ENCODE measurements at places on chromosomes 5 and 9.

DNA sequence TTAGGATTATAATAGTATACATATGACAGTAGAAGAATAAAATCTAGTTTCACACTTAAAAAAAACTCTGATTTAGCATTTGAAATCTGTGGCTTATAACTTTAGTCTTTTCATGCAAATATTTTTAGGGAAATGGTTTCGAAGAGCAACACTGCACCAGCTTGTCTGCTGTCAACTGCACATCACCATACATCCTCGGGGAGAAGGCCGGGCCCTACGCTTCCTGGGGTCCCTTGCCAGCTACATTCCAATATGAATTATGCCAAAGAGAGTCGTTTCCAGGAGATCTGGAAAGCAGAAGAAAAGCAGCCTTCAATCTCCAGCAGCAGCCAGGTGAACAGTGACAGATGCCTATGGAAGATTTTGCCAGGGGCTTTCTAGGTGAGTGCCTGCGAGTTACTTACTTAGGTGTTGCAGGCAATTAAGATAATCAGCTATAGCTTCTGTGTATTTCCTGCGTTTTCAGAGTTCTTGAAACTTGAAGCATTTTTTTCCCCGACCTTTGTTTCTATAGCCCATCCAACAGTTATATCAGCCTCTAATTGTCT is 166.8 kb downstream of the TRPM3 start:
- no peaks in the 10 kb centered on the region for H3K4me1 ChIP-seq
- no peaks in the 10 kb centered on the region for H3K36me3 ChIP-seq
- H3K27me3 ChIP-seq, result no peaks in the 10 kb centered on the region
- H3K27ac ChIP-seq, result no peak overlapping the region
- no peak overlapping the region for H3K4me3 ChIP-seq

DNA sequence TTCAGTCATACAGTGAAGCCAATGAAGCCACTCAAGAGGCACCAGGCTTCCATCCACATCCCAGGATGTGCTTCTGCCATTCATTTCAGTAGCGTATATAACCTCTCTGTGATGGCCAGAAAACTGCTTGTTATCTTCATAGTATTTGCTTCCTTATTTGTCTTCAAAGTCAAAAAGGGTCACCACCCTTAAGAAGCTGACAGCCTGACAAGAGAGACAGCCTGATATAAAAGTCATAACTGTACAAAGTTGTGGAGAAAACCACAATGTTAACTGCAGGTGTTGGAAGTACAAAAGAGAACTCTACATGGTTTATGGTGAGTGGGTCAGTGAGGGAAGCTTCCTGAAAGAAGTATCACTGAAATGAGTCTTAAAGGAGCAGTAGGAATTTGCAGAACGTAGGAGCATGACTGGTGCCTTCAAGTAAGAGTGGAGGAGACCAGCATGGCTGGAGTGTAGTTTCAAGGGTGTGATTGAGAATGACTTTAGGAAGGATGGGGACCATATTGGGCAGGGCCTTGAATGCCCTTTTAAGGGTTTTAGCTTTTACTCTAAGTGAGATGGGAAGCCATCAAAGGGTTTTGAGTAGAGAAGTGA is 33.7 kb downstream of the NIM1K start:
- H3K27ac ChIP-seq, result no peak overlapping the region
- H3K27me3 ChIP-seq, result no peaks in the 10 kb centered on the region
- DNase-seq, result no peak
- H3K4me3 ChIP-seq, result no peak overlapping the region
- no peaks in the 10 kb centered on the region for H3K36me3 ChIP-seq

GRCh38 chr5:116613445-116613844 is 38.8 kb upstream of the SEMA6A start:
- peaks cover 8% of the 10 kb centered on the region for H3K27me3 ChIP-seq
- H3K4me3 ChIP-seq, result no peak overlapping the region
- no peak for DNase-seq
- no peaks in the 10 kb centered on the region for H3K4me1 ChIP-seq
- no peak overlapping the region for H3K27ac ChIP-seq

DNA sequence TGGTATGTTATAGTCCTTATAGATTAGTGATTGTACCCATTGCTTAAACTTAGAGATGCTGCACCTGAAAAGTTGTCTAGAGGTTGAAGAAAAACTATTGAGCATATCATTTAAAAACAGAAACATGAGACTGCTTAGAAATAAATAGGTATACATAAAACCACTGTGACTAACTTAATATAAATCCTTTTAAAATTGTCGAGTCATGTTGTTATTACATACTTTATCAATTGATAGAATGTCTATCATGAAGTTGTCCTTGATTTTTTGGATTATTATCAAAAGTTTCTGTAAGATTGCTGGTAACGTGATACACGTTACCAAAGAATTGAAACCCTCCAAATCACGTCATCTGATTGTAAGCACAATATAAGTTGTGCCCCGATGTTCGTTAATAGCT is 35.3 kb upstream of the VCAN start:
- DNase-seq, result no peak
- no peaks in the 10 kb centered on the region for H3K4me1 ChIP-seq
- H3K36me3 ChIP-seq, result no peaks in the 10 kb centered on the region
- no peak overlapping the region for H3K4me3 ChIP-seq

- peak; percentile 76 for DNase-seq
- H3K4me1 ChIP-seq, result peaks cover 14% of the 10 kb centered on the region
- H3K27ac ChIP-seq, result no peak within 1 kb of the TSS
- H3K36me3 ChIP-seq, result no peaks in the 10 kb centered on the region
- peak within 1 kb of the TSS; percentile 79 for H3K4me3 ChIP-seq
- H3K27me3 ChIP-seq, result peaks cover 81% of the 10 kb centered on the region
Observed at GRCh38 chr9:91949946-91950664, at the start of gene ROR2. Gene ROR2 (minus strand): TSS chr9:91950228.

DNA sequence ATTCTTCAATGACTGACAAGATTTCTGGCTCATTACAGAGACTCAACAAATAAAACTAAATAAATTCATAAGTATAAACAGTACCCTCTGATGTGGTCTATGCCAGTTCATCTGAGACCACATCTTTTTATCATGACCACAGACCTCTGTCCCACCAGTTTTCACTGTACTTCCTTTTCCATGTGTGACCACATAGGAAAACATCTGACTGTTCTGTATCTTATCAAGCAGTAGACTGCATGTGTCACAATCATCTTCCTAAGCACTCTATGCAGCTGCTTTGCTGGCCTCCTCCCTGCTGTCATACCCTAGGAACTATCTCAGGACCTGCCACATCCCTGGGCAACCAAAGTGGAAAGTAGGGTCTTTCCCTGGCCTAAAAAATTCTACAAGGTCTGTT is 205.0 kb upstream of the ZNF462 start:
- no peak overlapping the region for H3K27ac ChIP-seq
- H3K4me1 ChIP-seq, result no peaks in the 10 kb centered on the region
- no peaks in the 10 kb centered on the region for H3K27me3 ChIP-seq

DNA sequence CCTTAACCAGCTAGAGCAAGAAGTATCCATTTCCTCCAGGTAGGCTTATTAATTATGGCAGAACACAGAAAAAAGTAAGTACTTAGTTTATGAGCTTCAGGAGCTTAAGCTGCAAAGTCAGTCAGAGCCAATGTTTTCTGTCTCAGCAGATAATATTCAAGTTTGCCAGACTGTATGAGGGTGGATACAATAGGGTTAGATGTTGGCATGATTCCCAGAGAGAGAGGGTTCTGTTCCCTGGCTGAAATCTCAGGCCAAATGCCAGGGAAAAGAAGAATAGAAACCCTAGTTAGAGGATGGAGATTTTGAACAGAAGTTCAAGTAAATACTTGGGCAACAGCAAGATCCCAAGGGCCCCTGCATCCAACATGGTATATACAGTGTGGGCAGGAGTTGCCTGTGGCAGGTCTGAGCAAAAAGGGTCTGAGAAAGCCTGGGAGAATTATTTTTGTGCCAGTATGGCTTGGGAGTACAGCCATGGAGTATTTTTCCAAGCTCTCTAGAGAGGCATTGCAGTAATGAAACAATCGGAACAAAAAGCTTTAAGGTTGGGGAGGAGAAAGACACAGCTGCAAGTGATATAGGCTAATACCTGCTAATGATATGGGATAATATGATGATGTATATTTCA is 31.0 kb upstream of the ISOC1 start:
- no peak overlapping the region for H3K4me3 ChIP-seq
- H3K27me3 ChIP-seq, result peaks cover 12% of the 10 kb centered on the region
- no peaks in the 10 kb centered on the region for H3K4me1 ChIP-seq
- H3K36me3 ChIP-seq, result no peaks in the 10 kb centered on the region
- no peak for DNase-seq

- no peaks in the 10 kb centered on the region for H3K36me3 ChIP-seq
- no peaks in the 10 kb centered on the region for H3K4me1 ChIP-seq
- H3K4me3 ChIP-seq, result no peak overlapping the region
- no peak for DNase-seq
- no peak overlapping the region for H3K27ac ChIP-seq
- H3K27me3 ChIP-seq, result no peaks in the 10 kb centered on the region
Observed at GRCh38 chr9:38359689-38360385, 32.7 kb upstream of the ALDH1B1 start.

GRCh38 chr5:176401281-176402205 is 13.0 kb downstream of the HIGD2A start:
- H3K4me3 ChIP-seq, result no peak overlapping the region
- no peak overlapping the region for H3K27ac ChIP-seq

GRCh38 chr5:60377826-60378225 is 322.1 kb downstream of the DEPDC1B start:
- DNase-seq, result no peak
- H3K4me3 ChIP-seq, result no peak overlapping the region
- H3K4me1 ChIP-seq, result no peaks in the 10 kb centered on the region

GRCh38 chr5:83422284-83422683 is 49.3 kb upstream of the VCAN start:
- peaks cover 4% of the 10 kb centered on the region for H3K27me3 ChIP-seq
- no peak for DNase-seq
- no peaks in the 10 kb centered on the region for H3K4me1 ChIP-seq
- no peak overlapping the region for H3K27ac ChIP-seq
- no peaks in the 10 kb centered on the region for H3K36me3 ChIP-seq

- no peaks in the 10 kb centered on the region for H3K36me3 ChIP-seq
- H3K27me3 ChIP-seq, result peaks cover 4% of the 10 kb centered on the region
- H3K4me3 ChIP-seq, result no peak overlapping the region
- no peak for DNase-seq
- H3K27ac ChIP-seq, result no peak overlapping the region
Observed at GRCh38 chr9:105676351-105676923, 14.2 kb downstream of the TAL2 start.

- H3K27ac ChIP-seq, result no peak overlapping the region
- DNase-seq, result no peak
- peaks cover 2% of the 10 kb centered on the region for H3K36me3 ChIP-seq
- H3K27me3 ChIP-seq, result no peaks in the 10 kb centered on the region
- H3K4me1 ChIP-seq, result peaks cover 7% of the 10 kb centered on the region
Observed at GRCh38 chr9:3237121-3237520, 288.7 kb downstream of the RFX3 start.

DNA sequence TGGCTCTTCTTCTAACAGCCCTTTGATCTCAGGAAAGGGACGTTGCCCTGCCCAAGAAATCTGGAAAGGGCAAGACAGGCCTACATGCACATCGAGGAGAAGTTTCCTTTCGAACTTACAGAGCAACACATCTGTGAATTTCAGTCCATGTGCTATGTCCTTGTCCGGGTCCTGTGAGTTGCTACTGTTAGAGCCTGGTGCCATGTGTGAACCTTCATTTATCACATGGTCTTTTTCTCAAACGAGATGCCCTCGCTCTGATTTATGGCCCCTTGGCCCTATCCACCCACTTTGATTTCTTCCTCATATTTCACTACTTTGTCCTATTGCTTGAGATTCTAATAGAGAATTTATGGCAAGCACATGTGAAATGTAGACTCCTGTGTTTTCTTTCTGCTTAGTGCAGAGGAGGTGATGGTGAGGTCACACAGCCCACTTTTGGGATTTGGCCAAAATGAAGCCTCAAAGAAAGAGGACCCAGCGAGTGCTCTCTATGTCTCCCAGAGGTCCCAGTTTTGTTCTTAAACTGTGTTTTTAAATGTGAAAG is 153.1 kb downstream of the SNCAIP start:
- no peak for DNase-seq
- H3K4me1 ChIP-seq, result no peaks in the 10 kb centered on the region
- H3K4me3 ChIP-seq, result no peak overlapping the region
- no peaks in the 10 kb centered on the region for H3K27me3 ChIP-seq

- H3K4me3 ChIP-seq, result no peak overlapping the region
- peak overlapping the region; percentile 84 for H3K27ac ChIP-seq
- peaks cover 15% of the 10 kb centered on the region for H3K4me1 ChIP-seq
- peaks cover 10% of the 10 kb centered on the region for H3K36me3 ChIP-seq
- H3K27me3 ChIP-seq, result no peaks in the 10 kb centered on the region
Observed at GRCh38 chr5:39231705-39232525, 12.6 kb upstream of the FYB1 start.

- H3K4me3 ChIP-seq, result peak overlapping the region; percentile 15
- no peaks in the 10 kb centered on the region for H3K36me3 ChIP-seq
- H3K4me1 ChIP-seq, result peaks cover 17% of the 10 kb centered on the region
- H3K27ac ChIP-seq, result no peak overlapping the region
- DNase-seq, result no peak
- H3K27me3 ChIP-seq, result no peaks in the 10 kb centered on the region
Observed at GRCh38 chr5:134634227-134634626, 1.6 kb upstream of the SAR1B start.

- H3K27ac ChIP-seq, result no peak overlapping the region
- H3K36me3 ChIP-seq, result no peaks in the 10 kb centered on the region
- H3K4me3 ChIP-seq, result no peak overlapping the region
Observed at GRCh38 chr5:17816944-17817343, 182.7 kb downstream of the TAF11L14 start.

DNA sequence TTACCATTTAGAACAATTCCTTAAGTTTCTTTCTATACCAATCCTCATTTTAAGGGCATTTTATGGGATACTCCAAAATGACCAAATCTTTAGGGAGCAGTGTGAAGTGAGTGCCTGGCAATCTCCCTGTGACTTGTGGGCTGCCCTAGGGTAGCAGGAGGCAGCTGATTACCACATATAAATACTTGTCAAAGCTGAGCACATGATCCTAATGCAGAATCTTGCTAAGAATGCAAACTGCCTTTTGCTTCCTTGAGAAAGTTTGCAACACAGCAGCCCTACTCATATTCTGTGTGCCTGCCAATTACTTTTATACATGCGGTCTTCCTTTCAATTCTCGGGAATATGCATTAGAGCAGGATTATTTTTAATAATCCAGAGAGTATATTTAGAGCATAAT is 18.2 kb upstream of the NREP start:
- no peaks in the 10 kb centered on the region for H3K4me1 ChIP-seq
- H3K36me3 ChIP-seq, result no peaks in the 10 kb centered on the region
- no peak for DNase-seq
- H3K27ac ChIP-seq, result no peak overlapping the region
- peaks cover 23% of the 10 kb centered on the region for H3K27me3 ChIP-seq
- H3K4me3 ChIP-seq, result no peak overlapping the region

- H3K27me3 ChIP-seq, result no peaks in the 10 kb centered on the region
- no peak overlapping the region for H3K4me3 ChIP-seq
- no peak for DNase-seq
- H3K36me3 ChIP-seq, result no peaks in the 10 kb centered on the region
- no peak overlapping the region for H3K27ac ChIP-seq
- H3K4me1 ChIP-seq, result no peaks in the 10 kb centered on the region
Observed at GRCh38 chr9:125990793-125991220, 243.6 kb downstream of the PBX3 start.

- no peaks in the 10 kb centered on the region for H3K36me3 ChIP-seq
- H3K27me3 ChIP-seq, result peaks cover 13% of the 10 kb centered on the region
- no peak overlapping the region for H3K27ac ChIP-seq
- H3K4me3 ChIP-seq, result no peak overlapping the region
Observed at GRCh38 chr9:88808761-88809354, 182.4 kb upstream of the S1PR3 start.

All from activated CD8-positive, alpha-beta memory T cell treated with anti-CD3 and anti-CD28 coated beads, Interleukin-2, amount 10 ng/mL, durations not matched to agents 7 days and 5 days (primary cell).